CD8-positive, alpha-beta memory T cell (primary cell): ENCODE measurements at places on chromosomes 4 and X. TPM values are rescaled to one million over a fixed set of nuclear protein-coding genes. Genes with fewer than 3 reads are reported as not detected.

RNF128 gene
- not detected for polyA plus RNA-seq

MYOZ2 gene
- polyA plus RNA-seq, result not detected

RAB9B gene
- polyA plus RNA-seq, result 0.22 TPM

NPY2R gene
- polyA plus RNA-seq, result not detected

CAPN6 gene
- polyA plus RNA-seq, result not detected

ADH1A gene
- polyA plus RNA-seq, result not detected

GPRIN3 gene
- polyA plus RNA-seq, result 16.5 TPM

CDKL2 gene
- 0.47 TPM for polyA plus RNA-seq

TLL1 gene
- polyA plus RNA-seq, result not detected

FAM47A gene
- polyA plus RNA-seq, result not detected

TMPRSS11B gene
- polyA plus RNA-seq, result not detected

TKTL1 gene
- polyA plus RNA-seq, result 8.7 TPM

DCX gene
- polyA plus RNA-seq, result not detected

CFP gene
- 1.4 TPM for polyA plus RNA-seq

SPP1 gene
- polyA plus RNA-seq, result not detected

GPR143 gene
- 0.15 TPM for polyA plus RNA-seq

BGN gene
- polyA plus RNA-seq, result not detected
